Stimulated activated naive CD8-positive, alpha-beta T cell treated with anti-CD3 and anti-CD28 coated beads, Interleukin-15, Interleukin-2, amounts not matched to agents 100 U/mL and 50 U/mL, for 24 hours (primary cell): ENCODE measurements at places on chromosomes 2 and 18.
A peak's percentile ranks its signal among the peaks of the same experiment; 100 is the strongest.

DNA sequence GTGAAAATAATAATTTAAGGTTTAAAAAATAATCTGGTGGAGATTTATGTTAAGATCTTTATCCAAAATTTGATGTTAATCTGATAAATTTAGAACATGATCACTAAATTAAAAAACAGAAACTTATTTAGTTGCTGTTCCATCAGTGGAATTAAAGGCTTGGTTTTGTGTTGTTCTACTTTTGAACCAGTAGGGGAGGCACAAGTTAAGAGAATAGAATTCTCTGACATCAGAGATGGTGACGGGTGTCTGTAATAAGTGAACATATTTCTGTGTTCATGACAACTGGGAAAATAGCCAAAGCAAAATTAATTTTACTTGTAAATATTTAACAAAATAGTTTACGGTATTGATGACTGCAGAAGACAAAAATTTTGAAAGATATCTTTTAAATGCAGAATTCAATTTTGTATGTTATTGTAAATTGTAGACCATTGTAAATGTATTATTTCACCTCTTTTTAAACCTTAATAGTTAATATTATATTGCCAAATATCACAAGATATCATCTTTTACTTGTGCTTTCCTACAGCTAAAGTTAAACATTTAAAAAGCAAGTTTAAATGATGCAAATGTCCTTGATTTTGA lies 106.0 kb downstream of the UBR3 start:
- no peak for DNase-seq

DNA sequence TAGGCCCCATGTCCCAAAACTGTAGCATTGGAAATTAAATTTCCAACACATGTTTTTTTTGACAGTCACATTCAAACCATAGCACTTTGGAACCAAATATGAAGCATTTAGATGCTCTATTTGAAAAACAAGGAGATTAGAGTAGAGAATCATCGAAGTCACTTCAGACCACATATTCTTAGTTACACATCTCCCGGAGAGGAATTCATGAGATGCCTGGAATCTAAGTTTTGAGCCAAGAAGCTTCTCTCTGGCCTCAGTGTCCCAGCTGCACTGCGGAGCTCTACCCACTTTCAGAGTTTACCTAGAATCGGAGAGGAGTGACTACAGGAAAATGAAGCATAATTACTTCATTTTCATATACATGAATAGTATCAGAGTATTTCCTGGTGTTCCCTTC lies 385.9 kb downstream of the TNS1 start:
- no peak for DNase-seq

DNA sequence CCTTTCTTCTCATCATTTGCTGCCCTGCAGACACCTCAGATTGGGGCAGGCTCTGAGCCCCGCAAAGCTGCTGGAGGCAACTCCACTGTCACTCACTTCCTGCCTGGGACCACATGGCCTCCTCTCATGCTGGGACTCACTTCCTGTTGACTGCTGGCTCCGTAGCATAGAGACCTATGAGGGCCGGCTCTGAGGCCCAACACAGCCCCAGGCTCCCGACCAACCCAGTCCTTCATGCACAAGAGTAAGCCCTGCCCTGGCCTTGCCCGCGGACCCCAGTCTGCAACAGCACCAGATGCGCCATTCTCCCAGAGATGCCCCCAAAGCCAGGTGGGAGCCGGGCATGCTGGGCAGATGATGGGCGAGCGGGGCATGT lies 55.7 kb downstream of the DNMT3A start:
- peak; percentile 67 for DNase-seq

DNA sequence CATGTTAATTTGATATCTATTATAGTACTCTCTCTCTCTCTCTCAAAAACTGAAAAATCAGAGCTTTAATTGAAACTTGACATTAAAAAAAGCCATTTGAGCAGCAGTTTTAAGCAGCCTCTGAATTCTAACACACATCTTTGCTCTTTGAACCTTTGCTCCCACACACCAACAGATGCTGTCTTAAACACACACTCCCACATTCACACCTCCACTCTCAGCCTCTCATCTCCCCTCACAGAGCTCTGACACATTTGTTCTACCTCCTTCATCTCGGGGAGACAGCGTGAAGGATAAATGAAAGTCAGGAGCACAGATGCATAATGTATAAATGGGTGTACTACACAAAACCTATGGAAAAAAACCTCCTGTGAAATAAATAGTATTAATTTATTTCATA lies 95.2 kb downstream of the NAB1 start:
- DNase-seq: no peak

DNA sequence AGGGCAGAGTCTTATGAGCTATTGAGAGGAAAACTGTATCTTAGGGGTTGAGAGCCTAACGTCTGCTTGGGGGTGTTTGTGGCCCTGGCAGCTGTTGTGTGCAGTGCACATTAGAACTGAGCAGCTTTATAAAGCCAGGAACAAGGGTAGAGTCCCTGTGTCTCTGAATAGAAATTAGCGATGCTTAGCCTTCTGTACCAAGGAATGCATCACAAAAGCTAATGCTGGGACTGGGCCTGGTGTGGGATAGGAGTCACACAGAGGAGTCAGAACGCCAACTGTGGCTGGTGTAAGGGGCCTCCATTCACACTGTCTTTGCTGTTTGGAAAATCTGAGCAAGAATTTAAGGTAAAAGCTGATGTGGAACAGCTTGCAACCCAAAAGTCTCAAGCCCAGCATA lies 283.2 kb downstream of the SOX11 start:
- DNase-seq: no peak

DNA sequence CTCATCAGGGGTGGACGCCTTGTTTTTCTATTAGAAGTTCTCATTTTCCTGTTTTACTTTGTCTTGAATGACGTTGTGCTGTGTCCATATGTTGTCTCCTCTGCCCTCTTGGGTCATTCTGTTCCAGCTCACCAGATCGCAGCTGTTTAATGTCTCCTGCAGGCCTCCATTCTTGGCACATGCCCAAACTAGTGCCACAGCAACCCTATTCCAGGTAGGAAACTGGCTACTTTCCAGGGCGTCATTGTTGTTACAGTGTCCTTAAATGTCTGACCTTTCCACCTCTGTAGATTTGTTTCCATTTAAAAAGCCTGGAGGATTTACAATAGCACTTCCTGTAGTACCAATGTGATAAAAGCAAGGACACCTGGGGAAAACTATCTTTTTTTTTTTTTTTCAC lies 500.7 kb downstream of the METTL4 start:
- DNase-seq: no peak

DNA sequence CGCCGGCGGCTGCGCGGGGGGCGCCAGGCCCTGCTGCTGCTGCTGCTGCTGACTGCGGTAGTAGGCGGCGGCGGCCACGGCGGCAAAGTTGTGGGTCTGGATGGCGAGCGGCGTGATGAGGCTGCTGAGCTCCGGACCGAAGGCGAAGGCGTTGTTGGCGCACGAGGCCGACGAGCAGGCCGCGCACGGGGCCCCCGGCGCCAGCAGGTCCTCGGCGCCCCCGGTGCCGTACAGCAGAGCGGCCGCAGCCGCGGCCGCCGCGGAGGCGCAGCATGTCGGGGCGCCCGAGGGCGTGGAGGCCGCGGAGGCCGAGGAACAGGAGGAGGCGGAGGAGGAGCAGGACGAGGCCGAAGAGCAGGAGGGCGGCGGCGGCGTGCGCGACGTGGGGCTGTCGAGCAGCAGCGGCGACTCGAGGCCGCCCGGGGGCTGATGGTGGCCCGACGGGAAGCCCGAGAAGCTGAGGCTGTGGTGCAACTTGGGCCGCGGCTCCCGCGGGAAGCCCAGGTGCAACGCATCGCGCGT lies 1.8 kb downstream of the ZFP36L2 start:
- peak; percentile 59 for DNase-seq

- DNase-seq: no peak
Observed at GRCh38 chr2:109134741-109135358, 5.8 kb downstream of the SH3RF3 start.

DNA sequence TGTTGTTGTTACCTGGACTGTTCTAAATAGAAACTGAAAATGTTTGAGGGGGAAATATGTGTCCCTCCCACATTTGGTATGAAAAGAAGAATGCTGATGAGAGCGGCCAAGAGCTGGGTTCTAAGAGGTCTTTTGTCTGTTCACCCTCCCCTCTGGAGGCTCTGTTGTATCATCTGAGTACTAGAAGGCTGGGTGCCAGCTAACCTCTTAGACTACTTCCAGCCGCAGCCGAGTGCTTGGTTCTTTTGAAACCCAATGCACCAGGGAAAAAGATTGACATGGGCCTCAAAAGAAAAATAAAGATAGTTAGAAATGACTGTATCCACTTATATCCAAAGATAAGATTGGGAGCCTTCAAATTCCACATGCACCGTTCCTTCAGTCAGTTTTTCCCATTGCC lies 255.9 kb downstream of the TXNL1 start:
- no peak for DNase-seq
